ENCODE measurements at places on chromosomes 11 and 22. TPM values are rescaled to one million over a fixed set of nuclear protein-coding genes. Genes with fewer than 3 reads are reported as not detected.

GRCh38 chr11:120511820-120512738, 531 bp downstream of the GRIK4 start:
- no peak for DNase-seq

RGL4 gene
- 24.8 TPM for total RNA-seq

GRCh38 chr11:68014157-68014946, 4.2 kb downstream of the ALDH3B1 start:
- DNase-seq: peak; percentile 48

GGTLC2 gene
- total RNA-seq: not detected

All from CD4-positive, alpha-beta T cell (primary cell).